ENCODE measurements at places on chromosomes 16 and 17.

GRCh38 chr17:72839131-72839725 lies 253.3 kb downstream of the SLC39A11 start:
- no peak for DNase-seq

DNA sequence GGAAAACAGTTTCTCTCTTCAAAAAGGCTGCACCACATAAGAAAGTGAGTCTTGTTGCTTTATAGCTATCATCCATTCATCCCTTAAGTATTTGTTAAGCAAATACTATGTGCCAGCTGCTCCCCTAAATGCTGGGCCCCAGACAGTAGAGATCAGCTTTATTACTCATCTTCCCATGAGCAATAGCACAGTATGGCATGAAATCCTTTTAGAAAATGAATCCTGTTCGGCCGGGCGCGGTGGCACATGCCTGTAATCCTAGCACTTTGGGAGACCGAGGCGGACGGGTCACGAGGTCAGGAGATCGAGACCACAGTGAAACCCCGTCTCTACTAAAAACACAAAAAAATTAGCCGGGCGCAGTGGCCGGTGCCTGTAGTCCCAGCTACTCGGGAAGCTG lies 99.5 kb downstream of the MYO1D start:
- no peak for DNase-seq

DNA sequence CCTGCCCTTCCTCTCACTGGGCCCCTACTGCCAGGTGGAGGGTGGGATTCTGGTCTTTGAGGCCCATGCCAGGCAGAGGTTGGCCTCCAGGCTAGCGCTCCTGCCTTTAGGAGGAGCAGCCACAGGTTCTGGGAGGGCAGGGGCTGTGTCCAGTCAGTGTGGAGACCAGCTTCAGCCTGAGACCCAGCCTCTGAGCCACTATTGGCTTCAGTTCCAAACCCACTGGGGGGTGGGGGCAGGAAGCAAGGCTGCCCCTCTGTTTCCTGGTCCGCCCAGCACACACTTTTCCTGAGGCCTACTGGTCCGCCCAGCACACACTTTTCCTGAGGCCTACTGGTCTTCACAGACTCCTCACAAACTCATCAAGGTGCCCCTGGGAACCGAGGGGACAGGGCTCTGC lies 16.4 kb downstream of the SLC5A10 start:
- no peak for DNase-seq

DNA sequence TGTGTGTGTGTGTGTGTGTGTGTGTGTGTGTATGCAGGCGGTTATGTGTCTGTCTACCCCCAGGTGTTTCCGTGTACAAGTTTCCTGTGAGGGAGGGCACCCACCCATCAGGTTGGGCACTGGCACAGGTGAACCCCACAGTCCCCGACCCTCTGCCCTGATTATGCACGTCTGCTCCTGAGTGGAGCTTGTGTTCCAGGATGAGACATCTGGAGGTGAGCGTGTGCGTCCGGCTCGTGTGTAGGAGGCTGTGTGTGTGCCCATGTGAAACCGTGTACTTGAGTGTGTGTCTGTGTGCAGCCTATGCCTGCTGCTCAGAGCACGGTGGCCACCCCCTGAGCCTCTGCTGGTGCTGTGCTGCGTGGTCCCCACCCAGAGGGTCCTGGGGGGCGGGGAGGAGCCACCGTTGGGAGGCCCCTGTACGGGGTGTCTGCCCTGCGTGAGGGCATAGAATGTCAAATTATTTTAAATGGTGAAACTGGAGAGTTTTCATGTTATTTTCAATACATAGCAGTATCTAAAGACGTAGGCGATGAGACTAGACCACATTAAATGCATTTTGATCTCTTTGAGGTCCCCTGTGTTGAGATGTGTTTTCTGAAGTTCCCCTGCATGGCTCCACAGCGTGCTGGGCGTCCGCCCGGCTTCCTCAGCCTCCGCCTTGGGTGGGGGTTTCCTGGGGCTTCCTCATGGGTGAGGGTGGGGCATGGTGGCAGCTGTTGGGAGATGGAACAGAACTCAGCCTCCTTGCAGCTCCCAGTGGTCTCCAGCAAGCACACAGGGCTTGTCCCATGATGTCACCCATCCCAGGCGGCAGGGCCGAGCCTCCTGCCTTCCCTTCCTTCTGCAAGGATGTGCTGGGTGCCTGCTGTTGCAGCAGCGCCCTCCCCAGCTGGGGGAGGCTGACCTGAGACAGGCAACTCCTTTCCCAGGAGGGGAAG lies 43.4 kb downstream of the KCNJ12 start:
- no peak for DNase-seq

- DNase-seq: no peak
Observed at GRCh38 chr16:72536723-72537435, 364.9 kb upstream of the PMFBP1 start.

- DNase-seq: no peak
Observed at GRCh38 chr17:57924677-57925076, 30.5 kb downstream of the CUEDC1 start.

- no peak for DNase-seq
Observed at GRCh38 chr16:27639561-27640276, 89.8 kb downstream of the KATNIP start.

GRCh38 chr16:49696414-49697101 lies 159.4 kb downstream of the ZNF423 start:
- DNase-seq: no peak

- DNase-seq: no peak
Observed at GRCh38 chr16:24493821-24494220, 45.5 kb upstream of the RBBP6 start.

- no peak for DNase-seq
Observed at GRCh38 chr16:11503566-11503965, 83.2 kb downstream of the LITAF start.

DNA sequence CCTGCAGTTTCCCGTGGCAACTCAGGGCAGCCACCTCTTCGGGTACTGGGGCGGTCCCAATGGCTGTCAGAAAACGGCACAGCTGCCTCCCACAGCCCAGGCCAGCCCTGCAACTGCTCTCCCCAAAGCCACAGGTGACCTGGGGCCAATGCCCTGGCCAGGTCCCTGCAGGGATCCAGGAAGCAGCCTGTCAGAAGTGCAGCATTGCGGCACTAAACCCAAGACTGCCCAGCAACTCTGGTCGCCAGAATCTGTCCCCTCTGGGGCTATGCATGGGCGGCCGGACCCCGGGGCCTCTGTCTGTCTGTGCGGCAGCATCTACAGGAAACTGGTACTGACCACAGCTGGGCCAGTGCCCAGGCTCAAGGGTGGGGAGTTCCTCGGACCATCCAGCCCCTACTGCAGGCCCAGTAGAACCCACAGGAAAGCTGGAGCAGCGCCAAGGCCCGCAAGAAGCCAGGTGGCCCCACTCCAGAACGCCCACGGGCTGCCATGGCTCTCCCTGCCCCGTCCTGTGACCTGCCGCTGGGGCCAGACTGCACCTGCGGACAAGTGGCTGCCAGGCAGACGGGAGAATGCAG lies 5.5 kb downstream of the CYBC1 start:
- no peak for DNase-seq

- DNase-seq: no peak
Observed at GRCh38 chr17:17440010-17440843, 36.6 kb upstream of the MED9 start.

All from left renal pelvis (tissue), 4 donors.